KBM-7 (cell line): ENCODE measurements at places on chromosomes 13 and 19.

GRCh38 chr19:17255150-17255621, 9.4 kb downstream of the USHBP1 start:
- no peak for DNase-seq

DNA sequence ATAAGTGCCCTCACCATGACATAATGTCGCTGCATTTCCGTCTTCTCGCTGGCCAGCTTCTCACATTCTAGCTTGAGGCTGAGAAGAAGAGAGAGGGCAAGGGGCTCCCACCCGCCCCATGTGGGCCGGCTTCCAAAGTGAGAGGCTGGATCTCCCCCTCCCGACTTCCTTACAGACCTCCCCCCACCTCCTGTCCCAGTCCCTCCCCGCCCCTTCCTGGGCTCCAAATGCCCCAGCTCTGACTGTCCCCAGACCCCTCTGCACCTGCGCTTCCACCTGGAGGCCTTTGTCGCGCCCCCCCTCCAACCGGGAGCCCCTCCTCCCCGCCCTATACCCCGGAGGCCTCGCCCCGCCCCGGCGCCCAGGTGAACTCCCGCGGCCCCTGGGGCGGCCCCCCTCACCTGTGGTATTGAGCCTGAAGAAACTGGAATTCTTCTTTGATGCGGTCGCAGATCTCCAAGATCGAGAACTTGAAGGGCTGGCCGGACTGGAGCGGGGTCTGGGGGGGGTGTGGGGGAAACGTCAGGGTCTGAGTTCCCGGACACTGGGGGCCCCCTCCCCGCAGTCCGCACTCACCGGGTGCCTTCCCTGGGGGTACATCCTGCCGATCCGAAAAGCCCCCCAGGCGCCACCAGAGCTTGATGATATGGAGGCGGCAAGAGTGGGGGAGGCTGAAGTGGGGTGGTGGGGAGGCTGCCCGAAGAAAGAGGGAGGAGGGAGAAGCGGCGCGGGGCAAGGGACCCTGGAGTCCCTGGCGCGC, 595 bp downstream of the TLE2 start:
- DNase-seq: no peak

- DNase-seq: no peak
These were observed 318.2 kb downstream of the MYO16 start for GRCh38 chr13:108947551-108948030.

DNA sequence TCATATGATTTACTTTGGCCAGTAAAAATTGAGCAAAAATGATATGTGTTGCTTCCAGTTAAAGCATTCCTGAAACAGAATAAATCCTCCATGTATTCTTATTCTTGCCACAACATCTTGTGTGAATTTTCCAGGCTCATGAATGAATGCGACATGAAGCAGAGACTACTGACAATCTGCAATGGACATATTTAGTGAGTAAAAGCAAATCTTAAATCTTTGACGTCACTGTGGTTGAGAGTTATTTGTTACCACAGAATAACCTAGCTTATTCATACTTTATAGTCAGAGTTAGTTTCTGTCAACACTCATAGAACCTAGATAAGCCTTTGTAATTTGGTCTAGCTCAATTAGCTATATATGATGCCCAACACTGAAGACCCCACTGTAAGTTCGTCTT, 1443.1 kb downstream of the PCDH9 start:
- no peak for DNase-seq

- DNase-seq: no peak
These were observed 106.8 kb downstream of the DNAJC3 start for GRCh38 chr13:95783747-95784146.

DNA sequence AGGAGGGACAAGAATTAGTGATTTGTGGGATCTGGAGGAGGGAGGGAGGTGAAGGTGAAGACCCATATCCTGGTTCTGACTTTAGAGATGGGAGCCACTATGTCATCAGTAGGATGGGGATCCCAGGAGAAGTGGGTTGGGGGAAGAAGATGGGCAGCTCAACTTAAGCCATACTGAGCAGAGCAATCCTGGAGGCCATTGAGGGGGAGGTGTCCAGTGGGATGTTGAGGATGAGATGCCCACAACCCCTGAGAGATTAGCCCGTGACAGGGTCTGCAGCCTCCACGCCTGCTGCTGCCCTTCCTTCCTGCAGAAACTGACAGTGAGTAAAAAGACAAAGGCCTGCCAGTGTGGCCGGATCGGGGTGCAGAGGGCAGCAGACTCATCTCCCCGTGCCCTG, 11.2 kb upstream of the SIGLEC6 start:
- no peak for DNase-seq

DNA sequence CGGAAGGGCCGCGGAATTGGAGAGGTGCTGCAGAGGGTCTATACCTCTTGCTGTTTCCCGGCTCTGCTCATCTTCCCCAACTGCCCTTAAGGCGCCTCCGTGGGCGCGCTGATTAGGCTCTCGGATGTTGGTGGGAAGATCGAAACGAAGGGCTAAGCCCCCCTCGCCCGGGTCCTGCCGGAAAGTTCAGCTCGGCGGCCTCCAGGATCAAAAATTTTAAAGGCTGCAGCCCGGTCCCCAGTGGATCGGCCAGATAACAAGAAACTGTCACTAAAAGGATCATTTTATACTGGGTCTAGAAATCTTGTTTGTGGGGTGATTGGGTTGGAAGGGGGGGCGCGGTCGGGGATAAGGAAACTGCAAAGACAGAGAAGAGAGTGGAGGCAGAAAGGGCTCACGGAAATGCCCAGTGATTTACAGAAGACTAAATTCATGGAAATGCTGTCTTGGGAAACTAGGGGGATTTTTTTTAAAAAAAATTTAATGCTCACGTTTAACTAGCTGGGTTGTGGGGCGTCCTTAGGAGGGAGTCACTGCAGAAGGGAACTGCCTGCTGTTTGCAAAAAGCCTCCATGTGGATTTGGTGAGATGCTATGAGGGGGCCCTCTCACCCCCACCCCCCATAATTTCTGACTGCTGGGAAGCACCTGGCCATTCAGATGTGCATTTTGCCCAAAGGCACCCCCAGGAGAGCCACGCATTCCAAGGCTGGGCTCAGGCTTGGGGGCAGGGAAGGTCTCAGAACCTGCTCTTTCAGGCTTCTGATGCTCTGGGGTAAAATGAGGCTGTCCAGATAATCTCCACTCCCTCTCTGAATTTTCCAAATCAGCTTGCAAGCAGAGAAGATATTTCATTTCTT, 7.7 kb downstream of the CDX2 start:
- DNase-seq: no peak

GRCh38 chr19:38932425-38933179, 1.9 kb downstream of the MRPS12 start:
- peak; percentile 72 for DNase-seq

GRCh38 chr13:93147298-93147645, 79.3 kb upstream of the GPC6 start:
- DNase-seq: no peak

DNA sequence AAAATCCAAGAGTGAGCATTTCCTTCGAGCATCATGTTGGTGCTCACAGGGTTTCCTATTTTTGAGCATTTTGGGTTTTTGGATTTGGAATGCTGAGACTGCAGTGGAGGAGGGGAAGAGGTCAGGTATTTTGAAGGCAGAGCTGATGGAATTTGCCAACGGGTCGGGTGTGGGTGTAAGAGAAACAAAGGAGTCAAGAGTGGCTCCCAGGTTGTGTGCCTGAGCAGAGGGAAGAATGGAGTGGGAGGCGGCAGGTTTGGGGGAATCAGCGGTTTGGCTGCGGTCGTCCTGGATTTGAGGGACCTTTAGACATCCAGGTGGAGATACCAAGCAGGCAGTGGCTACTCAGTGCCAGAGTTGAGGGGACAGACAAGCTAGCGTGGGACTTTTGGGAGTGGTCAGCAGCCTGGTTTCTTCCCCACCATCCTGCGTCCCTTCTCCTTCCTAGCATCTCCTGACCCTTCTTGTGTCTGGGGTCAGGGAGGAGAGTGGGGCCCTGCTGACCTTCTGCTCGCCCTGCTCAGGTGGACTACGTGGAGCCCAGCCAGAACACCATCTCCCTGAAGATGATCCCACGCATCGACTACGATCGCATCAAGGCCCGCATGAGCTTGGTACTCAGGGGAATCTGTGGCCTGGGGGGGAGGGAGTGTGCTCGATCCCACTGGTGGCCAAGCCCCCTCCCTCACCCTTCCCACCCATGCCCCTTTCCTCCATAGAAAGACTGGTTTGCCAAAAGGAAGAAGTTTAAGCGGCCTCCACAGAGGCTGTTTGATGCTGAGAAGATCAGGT, 14.5 kb upstream of the TIMM50 start:
- DNase-seq: no peak

DNA sequence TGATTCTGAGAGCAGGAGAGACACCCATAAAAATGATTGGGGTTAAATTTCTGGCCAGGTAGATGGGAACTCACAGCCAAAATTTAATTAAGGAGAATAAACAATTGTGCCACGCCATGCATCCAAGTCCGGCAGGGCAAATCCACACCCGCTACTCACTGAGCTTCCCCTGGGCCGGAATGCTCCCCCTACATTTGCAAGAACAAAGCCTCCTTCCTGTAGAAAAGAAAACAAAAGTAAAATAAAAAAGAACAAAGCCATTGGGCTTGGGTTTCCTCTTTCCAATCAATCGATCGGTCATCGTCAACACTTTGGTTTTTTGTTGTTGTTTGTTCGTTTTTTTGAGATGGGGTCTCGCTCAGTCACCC, 30.2 kb upstream of the TFDP1 start:
- DNase-seq: no peak

DNA sequence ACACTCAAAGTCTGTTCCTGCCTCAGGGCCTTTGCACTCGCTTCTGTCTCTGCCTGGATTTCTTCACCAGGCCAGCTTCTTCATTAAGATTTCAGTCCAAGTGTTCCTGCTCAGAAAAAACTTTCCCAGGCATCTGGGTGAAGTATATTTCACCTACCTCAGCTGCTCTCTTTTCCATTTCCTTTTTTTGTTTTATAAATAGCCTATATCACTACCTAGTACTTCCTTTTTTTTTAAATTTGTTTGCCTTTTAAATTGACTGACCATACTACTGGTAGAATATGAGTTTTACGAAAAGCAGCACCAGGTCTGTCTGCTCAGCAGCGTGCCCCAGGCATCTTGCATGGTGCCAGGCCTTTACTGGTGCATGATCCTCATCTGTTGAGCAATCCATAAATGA, 1064.4 kb downstream of the UQCRFS1 start:
- DNase-seq: peak; percentile 15

DNA sequence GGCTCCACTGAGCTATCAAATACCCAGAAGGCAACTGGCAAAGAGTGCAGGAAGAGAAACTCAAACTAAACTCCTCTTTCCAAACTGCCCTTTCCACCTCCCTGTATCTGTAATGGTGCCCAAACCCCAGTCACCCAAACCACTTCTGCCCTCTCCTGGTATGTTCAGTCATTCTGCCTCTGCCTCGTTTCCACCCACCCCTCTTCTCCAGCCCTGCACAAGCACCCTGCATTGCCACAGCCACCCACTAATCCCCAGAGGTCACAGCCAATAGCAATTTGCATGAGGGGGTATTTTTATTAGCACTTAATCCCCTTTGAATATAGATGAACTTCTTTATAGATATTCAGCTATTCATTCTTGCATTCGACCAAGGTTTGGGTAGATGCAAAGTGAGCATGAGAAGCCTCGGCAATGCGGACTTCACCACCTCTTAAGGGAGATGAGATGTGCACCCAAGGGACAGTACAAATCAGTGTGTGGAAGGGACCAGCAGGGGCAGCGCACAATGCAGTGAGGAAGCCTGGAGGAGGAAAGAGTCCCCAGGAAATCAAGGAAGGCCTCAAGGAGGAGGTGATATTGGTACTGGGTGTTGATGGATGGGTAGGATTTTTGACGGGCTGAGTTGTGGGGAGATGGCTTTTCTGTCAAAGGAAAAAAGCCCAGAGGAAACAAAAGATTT, 12.4 kb downstream of the TMEM272 start:
- peak; percentile 70 for DNase-seq

- DNase-seq: no peak
These were observed 553.5 kb downstream of the DCT start for GRCh38 chr13:93925990-93926389.

DNA sequence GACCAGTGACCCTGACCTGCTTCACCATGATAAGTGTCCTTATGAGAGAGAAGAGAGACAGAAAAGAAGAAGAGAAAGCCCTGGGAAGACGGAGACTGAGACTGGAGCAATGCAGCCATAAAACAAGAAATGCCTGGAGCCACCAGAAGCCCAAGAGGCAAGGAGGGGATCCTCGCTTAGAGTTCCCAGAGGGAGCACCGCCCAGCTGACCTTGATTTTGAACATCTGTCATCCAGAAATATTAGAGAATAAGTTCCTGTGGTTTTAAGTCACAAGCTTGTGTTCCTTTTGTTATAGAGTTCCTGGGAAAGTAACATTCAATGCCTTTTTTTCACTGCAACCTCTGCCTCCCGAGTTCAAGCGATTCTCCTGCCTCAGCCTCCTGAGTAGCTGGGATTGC, 20.2 kb downstream of the CERS1 start:
- DNase-seq: no peak

DNA sequence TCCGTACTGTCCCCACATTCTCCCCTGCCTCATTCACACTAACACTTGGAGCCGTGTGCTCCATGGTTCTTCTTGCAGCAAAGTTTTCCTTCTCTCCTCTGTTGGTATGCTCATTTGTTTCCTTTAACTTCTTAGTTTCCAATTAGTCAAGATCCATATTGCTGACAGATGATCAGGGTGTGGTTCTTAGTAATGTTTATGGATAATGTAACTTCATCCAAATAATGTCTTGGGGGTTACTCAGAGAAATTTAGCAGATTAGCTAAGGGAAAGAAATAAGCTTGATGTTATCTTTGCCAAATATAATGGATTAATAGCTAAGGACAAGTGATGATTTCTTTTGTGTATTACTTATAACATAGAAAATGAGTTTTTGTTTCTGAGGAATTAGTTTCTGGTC, 174.4 kb downstream of the NUFIP1 start:
- no peak for DNase-seq

DNA sequence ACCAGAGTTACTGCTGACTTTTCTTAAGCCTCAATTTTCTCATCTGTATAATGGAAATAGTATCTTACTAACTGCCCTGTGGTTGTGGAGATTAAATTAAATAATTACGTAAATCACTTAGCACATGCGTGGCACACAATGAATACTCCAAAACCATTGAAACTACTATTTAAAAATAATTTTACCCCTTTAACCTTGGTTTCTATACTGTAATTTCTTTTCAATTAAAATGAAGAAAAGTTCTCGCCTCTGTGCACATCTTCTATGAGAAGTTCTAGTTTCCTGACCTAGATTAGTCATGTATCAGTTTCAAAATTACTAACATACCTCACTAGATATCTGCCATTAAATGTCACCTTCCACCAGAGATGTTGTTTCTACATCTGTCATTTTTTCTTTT, 5.7 kb downstream of the SLITRK1 start:
- DNase-seq: no peak

DNA sequence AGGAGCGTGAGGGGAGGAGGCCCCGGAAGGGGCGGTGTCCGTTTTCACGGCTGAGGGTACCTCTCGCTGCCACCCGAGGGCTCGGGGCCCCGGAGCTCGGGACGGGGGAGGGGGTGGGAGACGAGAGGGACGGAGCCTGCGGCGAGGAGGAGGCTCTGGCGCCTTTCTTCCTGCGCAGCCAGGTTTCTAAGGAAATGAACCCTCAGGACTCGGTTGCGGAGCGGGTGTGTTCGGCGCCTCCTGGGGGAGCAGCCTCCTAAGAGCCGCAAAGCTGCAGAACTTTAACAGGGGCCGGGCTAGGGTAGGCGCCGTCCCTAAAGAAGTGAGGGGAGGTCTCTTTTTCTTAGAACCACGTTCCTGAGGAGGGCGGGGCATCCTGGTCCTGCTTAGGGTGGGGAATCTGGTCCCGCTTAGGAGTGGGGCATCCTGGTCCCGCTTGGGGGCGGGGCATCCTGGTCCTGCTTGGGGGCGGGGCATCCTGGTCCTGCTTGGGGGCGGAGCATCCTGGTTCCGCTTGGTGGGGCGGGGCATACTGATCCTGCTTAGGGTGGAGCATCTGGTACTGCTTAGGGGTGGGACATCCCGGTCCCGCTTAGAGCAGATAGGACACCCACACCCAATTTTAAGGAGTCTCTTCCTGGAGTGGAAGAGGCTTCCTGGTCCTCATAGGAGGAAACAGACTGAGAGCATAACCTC, 6.2 kb downstream of the SYT5 start:
- no peak for DNase-seq
